ENCODE measurements at places on chromosomes 11 and 22.

DNA sequence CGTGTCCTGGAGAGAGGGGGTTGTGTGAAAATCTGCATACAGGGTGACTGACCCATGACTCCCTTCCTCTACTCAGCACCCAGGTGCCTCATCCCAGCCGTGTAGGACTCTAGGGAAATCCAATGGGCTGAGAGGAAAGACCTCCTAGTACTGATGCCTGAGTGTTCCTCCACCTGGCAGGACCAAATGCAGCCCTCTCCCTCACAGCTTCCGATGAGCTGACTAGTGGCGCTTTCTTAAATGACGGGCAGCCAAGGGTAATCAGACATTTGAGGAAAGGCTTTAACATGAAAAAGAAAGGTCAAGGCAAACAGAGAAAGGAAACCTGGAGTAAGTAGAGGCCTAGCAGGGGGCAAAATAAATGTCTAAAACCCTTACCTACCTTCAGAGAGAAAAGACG lies 5.0 kb upstream of the KCNJ1 start:
- DNase-seq, result no peak

GRCh38 chr11:30504468-30504867 lies 81.7 kb downstream of the MPPED2 start:
- no peak for DNase-seq

- no peak for DNase-seq
Measured at GRCh38 chr22:46081036-46081830, 69.1 kb upstream of the PPARA start.

DNA sequence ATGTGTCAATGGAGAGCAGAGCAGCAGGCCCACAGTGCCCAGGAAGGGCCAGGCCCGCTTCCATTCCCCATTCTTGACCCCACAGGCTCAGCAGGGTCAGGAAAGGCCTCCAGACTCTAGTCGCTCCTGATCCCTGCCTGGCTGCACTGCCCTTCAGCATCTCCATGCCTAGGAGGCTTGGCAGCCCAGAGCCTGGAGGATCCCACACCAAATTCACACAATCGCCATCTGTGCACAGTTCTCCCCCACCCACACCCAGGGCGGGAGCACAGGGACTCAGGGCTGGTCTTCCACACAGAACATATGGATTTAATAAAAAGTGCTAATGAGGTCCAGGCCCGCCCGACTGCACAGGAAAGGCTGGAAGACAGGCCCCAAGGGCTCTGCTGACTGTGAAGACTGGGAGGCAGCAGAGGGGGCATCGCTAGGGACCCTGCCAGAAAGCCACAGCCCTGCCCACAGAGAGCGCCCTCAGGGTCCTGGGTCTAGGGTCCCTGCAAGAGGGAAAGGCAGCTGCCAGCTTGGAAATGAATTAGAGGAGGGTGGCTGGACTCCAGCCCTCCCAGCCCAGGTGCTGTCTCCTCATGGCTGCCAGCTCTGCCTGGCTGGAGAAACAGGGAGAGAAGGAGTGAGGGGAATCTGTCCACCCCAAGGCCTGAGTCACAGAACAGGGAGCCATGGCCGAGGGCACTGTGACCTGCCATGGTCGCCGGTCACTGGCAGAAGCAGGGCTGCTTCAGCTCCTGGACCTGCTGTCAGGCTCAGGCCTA lies 39.7 kb downstream of the DKK3 start:
- DNase-seq, result no peak

- DNase-seq, result no peak
Measured at GRCh38 chr11:123421589-123421988, 8.5 kb upstream of the GRAMD1B start.

- DNase-seq, result no peak
Measured at GRCh38 chr11:61611309-61611708, 30.4 kb upstream of the SYT7 start.

All from Kasumi-1 (cell line).